ENCODE measurements at places on chromosomes 13 and 19. TPM values are rescaled to one million over a fixed set of nuclear protein-coding genes. Genes with fewer than 3 reads are reported as not detected.

OR7D2 gene
- 0.21 TPM for polyA plus RNA-seq

PCSK4 gene
- polyA plus RNA-seq: 3.5 TPM

ZNF560 gene
- 0.79 TPM for polyA plus RNA-seq

RYR1 gene
- 5.8 TPM for polyA plus RNA-seq

ZNF534 gene
- polyA plus RNA-seq: 0.41 TPM

ZNF430 gene
- 10.0 TPM for polyA plus RNA-seq

PET100 gene
- polyA plus RNA-seq: 119 TPM

PSG1 gene
- polyA plus RNA-seq: not detected

ALOX5AP gene
- polyA plus RNA-seq: 3.9 TPM

GPR18 gene
- 0.16 TPM for polyA plus RNA-seq

MVB12A gene
- polyA plus RNA-seq: 97.6 TPM

CALR3 gene
- polyA plus RNA-seq: not detected

KLK14 gene
- polyA plus RNA-seq: not detected

ERFL gene
- 0.24 TPM for polyA plus RNA-seq

FARP1 gene
- polyA plus RNA-seq: 222 TPM

CYP2A7 gene
- 0.55 TPM for polyA plus RNA-seq

SELENOV gene
- 6.6 TPM for polyA plus RNA-seq

PRR20C gene
- not detected for polyA plus RNA-seq

ADGRE2 gene
- polyA plus RNA-seq: 0.69 TPM

MTRF1 gene
- 13.8 TPM for polyA plus RNA-seq

ZNF20 gene
- 8.7 TPM for polyA plus RNA-seq

PLIN4 gene
- 1.8 TPM for polyA plus RNA-seq

ZNF709 gene
- polyA plus RNA-seq: 6.6 TPM

All from left renal cortex interstitium (tissue), 4 donors.